Lower lobe of right lung (tissue), 2 donors: ENCODE measurements at places on chromosomes 12 and 14.

GRCh38 chr12:12804011-12804410 lies 9.1 kb upstream of the DDX47 start:
- DNase-seq = no peak

GRCh38 chr12:27652174-27652763 lies 44.0 kb upstream of the REP15 start:
- DNase-seq = no peak

GRCh38 chr12:43106355-43106754 lies 445.6 kb downstream of the ADAMTS20 start:
- DNase-seq = no peak

DNA sequence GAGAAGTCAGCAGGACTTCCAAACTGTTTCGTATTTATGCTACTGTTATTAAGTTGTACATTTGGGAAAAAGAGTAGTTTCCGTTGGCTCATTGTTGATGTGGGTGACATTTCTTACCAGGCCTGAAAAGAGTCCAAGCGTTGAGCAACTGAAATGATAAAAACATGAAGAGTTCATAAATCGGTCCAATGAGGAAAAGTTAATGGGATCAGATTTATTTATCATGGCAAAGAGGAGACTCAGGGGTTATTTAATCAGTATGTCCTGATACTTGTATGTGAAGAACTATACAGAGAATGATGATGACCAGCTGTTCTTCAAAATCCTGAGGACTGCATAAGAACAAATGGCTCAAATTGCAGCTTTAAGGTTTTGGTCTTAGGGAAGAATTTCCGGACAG lies 7.7 kb downstream of the VRK1 start:
- DNase-seq = no peak

GRCh38 chr12:19972325-19973288 lies 395.7 kb upstream of the PDE3A start:
- DNase-seq = no peak

- DNase-seq = no peak
Observed at GRCh38 chr12:121524196-121524916, 56.5 kb downstream of the KDM2B start.

DNA sequence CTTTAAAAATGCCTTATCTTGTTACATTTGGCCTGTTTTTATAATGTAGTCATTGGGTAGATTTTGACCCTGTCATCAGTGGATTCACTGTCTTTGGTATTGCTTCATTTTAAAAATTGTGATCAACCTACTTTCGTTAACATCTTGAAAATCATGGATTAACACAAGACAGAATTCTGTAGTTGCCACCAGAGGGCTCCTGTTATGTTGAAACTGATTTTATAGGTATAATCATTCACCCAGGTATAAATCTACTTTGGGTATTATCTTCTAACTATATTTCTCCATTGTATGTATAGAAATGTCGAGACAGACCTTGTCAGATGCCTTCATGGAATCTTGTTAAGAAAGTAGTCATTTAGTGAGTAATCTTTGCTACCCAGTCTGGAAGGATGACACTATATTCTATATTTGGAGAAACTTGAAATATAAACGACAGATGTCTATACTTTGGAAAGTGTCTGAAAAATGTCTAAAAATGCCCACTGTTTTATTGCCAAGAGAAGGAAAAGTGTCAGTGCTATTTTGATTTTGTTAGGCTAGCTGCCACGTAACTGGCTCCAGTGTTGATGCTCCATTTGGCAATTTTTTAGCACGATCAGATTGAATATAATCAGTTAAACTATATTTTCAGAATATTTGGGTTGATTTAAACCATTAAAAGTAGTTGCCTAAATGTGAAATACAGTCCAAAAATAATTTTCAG lies 129.4 kb downstream of the PELI2 start:
- DNase-seq = no peak

- DNase-seq = peak; percentile 50
Observed at GRCh38 chr14:103551338-103551762, 11.1 kb downstream of the BAG5 start.

GRCh38 chr12:76881142-76881541 lies 2.3 kb upstream of the CSRP2 start:
- DNase-seq = no peak

DNA sequence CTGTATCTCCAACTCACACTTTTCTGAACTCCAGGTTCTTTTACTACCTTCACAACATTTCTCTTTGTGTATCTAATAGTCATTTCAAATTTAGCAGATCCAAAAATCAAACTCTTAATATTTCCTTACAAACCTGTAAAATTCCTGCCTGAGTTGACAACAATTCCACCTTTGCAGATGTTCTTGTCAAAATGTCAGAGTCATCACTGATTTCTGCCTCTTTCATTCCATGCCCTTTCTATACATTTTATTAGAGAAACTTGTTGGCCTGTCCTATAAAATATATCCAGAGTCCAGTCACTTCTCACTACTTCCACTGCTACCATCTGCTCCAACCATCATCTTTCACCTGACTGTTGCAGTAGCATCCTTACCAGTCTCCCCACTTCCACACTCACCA lies 119.7 kb downstream of the CAPZA3 start:
- no peak for DNase-seq
